ENCODE measurements at places on chromosomes 16 and 17.
A peak's percentile ranks its signal among the peaks of the same experiment; 100 is the strongest.

DNA sequence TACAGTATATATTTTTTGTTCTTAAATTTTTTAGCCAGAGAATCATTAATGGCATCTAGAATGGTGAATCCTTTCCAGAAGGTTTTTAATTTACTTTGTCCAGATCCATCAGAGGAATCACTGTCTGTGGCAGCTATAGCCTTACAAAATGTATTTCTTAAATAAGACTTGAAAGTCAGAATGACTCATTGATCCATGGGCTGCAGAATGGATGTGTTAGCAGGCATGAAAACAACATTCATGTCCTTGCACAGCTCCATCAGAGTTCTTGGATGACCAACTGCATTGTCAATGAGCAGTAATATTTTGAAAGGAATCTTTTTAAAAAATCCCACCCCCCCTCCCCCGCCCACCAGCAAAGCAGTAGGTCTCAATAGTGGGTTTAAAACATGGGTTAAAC, 51.4 kb downstream of the CACNG1 start:
- no peak for DNase-seq

DNA sequence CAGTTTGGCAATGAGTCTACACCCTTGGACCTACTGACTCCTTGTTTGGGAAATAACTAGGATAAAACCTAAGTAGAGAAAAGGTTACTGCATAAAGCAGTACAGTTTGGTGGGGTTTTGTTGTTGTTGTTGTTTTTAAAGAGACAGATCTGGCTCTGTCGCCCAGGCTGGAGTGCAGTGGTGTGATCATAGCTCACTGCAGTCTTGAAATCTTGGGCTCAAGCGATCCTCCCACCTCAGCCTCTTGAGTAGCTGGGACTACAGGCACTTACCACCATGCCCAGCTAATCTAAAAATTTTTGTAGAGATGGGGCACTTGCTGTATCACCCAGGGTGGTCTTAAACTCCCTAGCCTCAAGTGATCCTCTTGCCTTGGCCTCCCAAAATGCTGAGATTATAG, 1.2 kb downstream of the PDP2 start:
- DNase-seq, result no peak

DNA sequence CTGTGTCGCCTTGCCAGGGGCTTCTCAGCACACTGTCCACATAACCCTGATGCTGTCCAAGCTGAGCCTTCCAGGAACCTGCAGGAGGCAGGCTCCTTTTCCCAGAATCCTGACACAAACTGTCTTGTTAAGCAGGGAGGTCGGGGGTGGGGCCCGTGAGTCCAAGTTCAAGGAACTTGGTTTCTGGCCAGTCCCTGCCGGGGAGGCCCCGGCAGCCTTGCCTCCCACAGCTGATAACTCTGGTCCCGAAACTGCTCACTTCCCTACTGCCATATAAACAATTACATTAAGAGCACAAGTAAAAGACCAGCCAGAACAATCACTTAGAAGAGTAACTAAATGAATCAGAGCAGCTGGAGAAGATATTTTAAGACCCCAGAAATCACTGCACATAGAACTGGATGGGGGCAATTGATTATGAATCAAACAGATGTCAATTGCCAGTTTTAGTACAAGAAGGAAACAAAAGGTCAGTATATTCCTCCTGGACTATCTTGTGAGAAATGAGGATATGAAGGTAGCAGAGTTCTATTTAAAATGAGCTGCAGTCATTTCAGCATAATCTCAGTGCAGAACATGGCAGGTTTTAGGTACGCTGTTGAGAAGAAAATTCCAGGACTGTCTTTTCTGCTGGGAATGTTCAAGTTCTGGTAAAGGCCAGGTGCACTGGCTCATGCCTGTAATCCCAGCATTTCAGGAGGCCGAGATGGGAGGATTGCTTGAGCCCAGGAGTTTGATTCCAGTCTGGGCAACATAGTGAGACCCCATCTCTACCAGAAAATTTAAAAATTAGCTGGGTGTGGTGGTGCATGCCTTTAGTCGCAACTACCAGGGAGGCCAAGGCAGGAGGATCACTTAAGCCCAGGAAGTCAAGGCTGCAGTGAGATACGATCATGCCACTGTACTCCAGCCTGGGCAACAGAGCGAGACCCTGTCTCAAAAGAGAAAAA, 169.8 kb downstream of the PITPNC1 start:
- DNase-seq, result no peak

- DNase-seq, result peak; percentile 75
These were observed 216.9 kb upstream of the GSE1 start for GRCh38 chr16:85395913-85396878.

GRCh38 chr17:45393411-45393810, 39.3 kb downstream of the ARHGAP27 start:
- no peak for DNase-seq

DNA sequence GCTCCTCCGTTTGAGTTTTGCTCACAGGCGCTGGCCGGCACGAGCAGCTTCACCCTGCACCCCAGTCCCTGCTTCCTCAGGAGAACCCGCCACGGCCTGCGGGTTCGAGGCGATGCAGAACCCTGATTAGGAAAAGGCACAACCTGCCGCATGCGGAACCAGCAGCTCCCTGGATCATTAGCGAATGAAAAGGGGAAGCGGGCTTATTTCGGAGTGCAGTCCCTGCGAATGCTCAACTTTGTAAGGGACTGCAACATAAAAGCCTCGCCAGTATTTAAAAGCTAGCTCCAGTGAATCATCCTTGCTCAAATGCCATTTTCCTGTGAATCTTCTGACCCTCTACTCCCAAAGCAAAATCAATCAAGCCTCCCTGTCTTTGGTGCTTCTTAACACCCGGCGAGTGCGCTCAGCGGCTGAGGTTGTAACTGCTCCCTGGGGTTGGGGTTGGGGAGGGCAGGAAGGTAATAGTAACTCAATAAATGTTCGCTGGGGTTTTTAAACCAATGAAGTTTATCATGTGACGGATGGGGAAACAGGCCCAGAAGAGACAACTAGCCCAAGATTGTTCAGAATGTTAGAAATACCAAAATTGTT, 678 bp upstream of the AKAP10 start:
- DNase-seq, result no peak

DNA sequence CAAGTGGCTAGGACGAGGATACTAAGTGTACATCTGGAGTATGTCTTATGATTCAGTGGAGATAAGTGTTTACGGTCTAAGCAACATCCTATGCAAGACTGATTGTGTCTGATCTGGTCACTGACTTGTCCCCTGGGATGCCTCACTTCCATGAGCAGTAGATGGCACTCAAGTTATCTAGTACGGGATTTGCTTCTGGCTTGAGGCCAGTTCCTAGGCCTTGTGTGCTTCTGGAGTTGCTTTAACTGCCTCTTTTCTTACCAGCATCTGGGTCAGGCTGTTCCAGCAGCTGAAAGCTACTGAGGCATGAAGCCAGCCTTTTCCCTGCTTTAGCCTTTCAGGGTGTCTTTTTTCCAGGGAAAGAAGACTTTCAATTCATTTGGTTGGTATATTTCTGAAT, 23.0 kb downstream of the SUPT6H start:
- peak; percentile 47 for DNase-seq

DNA sequence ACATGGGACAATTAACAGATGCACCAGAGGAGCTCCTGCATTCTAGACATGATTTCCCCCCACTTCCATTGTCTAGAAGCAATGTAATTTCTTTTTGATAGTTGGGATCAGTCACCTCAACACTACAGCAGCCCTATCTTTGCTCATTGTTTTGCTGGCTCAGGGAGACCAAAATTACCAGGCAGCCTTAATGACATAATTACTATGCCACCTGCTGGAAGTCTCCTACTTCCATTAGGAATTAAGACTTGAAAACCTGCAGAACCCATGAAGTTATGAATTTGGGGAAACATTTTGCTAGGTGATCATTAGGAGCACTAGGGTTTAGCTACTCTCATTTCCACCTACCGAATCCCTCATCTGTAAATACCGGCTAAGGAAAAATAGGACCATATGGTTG, 312.0 kb upstream of the CA10 start:
- DNase-seq, result no peak

DNA sequence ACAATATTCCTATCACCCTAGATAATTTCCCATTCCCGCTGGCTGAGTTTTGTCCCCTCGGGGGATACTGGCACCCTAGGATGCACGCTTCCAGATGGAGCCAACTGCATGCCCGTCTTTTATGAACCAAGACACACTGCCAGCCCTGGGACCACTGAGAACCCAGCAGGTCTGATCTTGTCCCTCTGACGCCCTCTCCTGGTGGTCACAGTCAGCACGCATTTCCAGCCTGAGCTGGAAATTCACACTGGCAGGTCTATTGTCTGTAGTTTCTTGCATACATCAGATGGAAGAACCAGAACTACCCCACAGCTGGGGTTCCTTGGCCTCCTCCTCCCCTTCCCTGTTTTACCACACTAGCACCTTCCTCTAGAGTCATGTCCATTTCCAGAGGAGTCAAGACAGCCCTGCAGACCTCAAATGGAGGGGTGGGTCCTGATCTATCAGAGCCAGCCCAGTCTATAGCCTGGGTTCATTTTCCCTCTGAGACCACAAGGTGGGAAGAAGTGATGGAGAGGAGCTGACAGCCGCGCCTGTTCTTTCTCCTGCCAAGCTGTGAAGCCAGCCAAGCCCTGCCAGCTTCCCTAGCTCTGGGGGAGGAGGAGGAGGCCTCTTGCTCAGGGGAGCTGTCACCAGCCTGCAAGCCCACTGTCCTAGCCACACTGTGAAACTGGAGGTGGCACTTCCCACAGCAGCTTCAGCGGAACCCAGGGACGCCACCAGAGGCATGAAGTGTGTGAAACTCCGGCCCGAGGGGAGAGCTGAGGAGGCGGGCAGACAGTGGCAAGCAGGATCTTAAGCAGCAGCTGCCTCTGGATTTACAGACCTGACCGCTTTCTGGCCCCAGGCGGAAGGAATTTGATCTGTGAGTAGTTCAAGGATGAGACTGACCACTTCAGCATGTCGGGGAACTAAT, 29.3 kb downstream of the MXRA7 start:
- peak; percentile 89 for DNase-seq

DNA sequence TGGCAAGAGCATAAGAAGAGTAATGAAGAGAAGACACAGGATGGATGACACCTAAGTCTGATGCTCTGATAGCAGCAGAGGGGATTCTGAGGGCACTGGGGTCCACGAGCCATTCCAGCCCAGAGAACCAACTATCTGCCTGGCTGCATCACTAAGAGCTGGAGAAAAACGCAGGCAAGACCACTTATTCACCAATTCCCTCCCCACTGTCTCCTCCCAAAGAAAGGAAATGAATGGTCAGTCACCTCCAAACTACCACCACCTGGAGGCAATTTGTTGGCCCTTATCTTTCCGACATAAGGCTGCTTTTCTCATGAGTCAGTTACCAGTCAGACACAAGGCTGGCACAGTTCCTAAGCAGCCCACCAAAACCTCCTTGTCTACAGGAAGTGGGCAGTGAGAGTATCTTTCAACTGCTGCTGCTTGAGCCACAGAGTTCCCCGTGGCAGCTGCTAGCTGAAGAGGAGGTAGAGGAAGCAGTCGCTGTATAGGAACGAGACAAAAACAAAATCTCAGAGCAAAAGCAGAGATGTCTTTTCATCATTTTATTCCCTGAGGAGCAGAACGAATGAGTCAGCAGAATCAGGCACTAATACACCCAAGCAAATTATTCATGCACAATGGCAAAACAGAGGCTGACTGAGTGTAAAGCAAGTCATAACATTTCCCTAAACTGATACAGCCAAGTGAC, 111.1 kb downstream of the SMG6 start:
- peak; percentile 30 for DNase-seq

DNA sequence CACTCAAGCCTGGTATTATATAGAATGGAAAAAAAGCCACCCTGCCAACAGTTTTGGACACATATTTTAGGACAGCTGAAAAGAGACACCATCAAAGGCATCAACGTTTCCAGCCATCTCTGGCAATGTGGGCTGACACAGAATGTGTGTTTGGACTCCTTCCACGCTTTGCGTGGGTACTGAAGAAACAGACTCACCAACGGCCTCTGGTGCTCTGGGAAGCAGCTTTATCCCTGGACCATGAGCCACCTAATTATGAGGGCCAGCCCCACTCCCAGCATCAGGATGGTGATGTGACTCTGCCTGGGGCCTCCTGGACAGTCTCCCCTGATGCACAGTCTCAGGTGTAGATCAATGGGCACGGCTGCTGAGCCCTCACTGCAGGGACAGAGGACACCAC, 27.9 kb downstream of the CCDC57 start:
- DNase-seq, result no peak

DNA sequence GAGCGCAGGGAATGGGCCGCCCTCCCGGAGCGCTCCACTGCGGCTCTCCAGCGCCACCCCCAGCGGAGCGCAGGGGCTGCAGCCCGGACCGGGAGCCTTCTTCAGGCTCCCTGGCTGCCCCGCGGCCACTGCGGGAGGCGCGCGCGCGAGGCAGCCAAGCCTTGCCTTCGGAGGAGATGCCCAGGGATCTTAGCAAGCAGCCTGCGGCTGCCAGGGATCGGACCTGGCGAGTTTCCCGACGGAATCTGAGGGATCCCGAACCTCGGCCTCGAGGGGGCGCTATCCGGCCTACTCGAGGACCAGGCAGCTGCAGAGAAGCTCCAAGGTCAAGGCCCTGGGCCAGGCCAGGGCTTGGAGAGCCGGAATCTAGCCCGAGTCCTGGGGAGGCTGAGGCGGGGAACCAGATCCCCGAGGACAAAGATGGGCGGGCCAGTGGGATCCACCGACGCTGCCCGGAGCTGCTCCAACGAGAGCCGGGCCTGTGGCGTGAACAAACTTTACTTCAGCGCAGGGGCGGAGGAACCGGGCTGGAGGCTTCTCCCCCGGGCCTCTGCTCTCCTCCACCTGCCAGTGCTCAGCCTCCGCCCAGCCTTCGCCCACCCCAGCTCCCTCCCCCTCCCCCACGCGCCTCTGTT, at the start of gene IRX6:
Gene IRX6 (plus strand): TSS at position 567 of the 635 bp plus-strand sequence. CDS start 889 bp downstream, outside the sequence.
- DNase-seq, result peak; percentile 89

GRCh38 chr16:12459391-12460063, 344.2 kb downstream of the CPPED1 start:
- DNase-seq, result no peak

GRCh38 chr16:87342504-87342903, 25.3 kb upstream of the C16orf95 start:
- DNase-seq, result no peak

- peak; percentile 98 for DNase-seq
These were observed 376 bp upstream of the STAC2 start for GRCh38 chr17:39225959-39226683.

DNA sequence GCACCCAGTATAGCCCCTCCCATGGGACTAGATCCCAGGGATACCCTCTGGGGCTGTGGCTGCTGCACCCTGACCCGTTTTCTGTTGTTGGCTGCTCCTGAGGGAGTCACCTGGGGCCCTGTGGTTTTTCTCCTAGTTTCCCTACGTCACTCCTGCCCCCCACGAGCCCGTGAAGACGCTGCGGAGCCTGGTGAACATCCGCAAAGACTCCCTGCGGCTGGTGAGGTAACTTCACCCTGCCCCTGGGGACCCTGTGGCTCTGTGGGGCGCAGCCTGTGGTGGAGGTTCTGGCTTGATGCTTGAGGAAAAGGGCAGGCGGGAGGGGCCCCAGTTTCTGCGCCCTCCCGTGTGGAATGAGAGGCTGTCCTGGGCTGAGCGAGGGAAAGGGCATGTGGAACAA, 27.2 kb downstream of the MGRN1 start:
- no peak for DNase-seq

GRCh38 chr16:77696149-77696548, 26.2 kb upstream of the NUDT7 start:
- DNase-seq, result no peak

All from SK-N-SH (cell line).